ENCODE measurements at places on chromosomes 16 and 17.

- no peak for DNase-seq
These were observed 18.5 kb downstream of the ARL4D start for GRCh38 chr17:43416998-43417890.

- DNase-seq = no peak
These were observed 308.0 kb downstream of the GRIN2A start for GRCh38 chr16:9874219-9874618.

DNA sequence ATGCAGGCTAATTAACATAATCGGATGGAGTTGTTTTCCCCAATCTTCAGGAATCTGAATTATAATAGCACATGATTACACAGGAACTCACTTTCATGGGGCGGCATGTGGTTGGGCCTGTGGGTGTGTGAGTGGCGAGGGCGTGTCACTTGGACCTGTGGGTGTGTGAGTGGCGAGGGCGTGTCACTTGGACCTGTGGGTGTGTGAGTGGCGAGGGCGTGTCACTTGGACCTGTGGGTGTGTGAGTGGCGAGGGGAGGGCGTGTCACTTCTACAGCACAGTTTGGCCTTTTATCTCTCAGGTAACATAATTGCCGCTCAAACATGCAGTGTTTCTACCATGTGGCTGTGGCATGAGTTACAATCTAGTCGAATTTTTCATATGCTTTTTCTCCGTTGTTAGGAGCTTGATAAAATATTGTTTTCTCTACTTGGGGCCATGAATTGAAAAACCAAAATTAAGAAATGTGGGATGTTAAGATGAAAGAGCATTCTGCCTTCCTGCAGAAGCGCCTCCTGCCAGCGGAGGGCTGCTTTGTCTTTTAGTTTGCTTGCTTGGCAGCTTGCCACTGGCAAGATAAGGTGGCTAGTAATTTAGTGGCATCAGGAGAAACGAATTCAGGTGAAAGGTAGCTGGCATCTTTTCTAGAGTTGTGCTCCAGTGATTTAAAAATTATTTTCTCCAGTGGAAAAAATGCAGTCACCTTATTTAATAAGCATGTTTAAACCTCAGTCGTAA is 36.2 kb downstream of the USP10 start:
- no peak for DNase-seq

- DNase-seq = no peak
These were observed 35.8 kb downstream of the TANC2 start for GRCh38 chr17:63001689-63002394.

- peak; percentile 19 for DNase-seq
These were observed 521 bp downstream of the C16orf87 start for GRCh38 chr16:46830417-46830901.

DNA sequence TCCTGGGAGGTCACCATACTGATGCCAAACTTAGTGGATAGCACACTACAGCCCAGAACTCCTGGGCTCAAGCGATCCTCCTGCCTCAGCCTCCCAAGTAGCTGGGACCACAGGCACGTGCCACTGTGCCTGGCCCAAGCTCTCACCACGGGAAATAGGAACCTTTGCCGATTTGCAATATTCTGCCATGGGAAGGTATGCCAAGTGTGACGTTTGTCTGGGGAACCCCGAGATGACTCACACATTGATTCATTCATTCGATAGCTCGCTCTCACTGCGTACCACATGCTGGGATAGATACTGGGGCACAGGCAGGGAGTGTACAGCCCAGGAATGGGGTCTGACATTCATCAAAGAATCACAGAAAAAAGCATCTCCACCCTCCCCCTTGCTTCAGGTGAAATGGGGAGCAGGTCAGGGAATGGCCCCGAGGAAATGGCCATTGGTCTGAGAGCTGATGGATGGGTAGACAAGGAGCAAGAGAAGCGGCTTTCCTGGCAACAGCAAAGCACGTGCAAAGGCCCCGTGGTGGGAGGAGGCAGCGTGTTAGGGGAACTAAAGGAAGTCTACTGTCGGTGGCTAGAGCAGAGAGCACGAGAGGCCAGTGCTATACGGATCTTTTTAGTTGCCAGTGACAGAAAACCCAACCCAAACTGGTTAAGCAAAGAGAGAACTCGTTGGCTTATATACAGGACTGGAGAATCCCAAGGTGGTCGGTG is 44.1 kb downstream of the DNAH17 start:
- DNase-seq = peak; percentile 8

- no peak for DNase-seq
These were observed 5.7 kb upstream of the TCAP start for GRCh38 chr17:39659279-39660010.

GRCh38 chr16:56629531-56629930 is 2.9 kb upstream of the MT1M start:
- no peak for DNase-seq

- no peak for DNase-seq
These were observed 25.3 kb upstream of the WIPI1 start for GRCh38 chr17:68482576-68483041.

GRCh38 chr16:48971571-48972077 is 310.0 kb downstream of the CBLN1 start:
- DNase-seq = no peak

DNA sequence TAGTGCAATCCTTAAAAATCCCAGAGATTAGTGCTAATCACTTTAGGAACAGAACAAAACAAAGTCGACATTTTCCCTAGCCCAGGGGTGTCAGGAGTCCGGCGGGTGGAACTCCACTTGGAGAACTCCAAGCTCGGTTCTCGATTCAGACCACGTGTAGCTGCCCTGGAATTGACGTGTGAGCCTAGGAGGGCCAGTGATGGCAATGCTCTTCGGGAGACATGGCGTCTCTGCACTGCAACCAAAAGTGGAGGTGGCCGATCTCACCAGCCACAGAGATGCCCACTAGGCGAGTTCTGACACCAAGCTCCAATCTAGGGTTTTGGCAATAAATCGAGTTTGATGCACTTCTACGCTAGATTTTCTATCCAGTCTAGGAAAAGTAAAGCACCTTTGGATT is 17.6 kb downstream of the MAP1LC3B start:
- DNase-seq = no peak

- no peak for DNase-seq
These were observed 266.7 kb downstream of the SOX9 start for GRCh38 chr17:72387487-72387886.

DNA sequence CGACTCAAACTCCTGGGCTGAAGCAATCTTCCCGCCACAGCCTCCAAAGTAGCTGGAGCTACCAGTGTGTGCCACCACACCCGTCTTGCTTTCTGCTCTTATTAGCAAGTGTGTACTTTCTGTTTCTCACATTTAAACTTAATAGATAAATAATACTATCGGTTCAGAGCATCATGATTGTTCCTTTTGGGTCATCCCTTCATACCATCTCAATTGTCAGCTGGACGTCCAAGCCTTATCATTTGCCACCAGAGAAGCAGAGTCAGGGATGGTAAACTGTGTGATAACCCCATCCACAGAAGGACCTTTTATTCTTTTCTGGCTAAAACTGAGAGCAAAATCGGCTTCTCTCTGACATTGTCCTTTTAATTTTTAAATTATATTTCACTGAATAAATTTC is 279.8 kb upstream of the GOT2 start:
- no peak for DNase-seq

DNA sequence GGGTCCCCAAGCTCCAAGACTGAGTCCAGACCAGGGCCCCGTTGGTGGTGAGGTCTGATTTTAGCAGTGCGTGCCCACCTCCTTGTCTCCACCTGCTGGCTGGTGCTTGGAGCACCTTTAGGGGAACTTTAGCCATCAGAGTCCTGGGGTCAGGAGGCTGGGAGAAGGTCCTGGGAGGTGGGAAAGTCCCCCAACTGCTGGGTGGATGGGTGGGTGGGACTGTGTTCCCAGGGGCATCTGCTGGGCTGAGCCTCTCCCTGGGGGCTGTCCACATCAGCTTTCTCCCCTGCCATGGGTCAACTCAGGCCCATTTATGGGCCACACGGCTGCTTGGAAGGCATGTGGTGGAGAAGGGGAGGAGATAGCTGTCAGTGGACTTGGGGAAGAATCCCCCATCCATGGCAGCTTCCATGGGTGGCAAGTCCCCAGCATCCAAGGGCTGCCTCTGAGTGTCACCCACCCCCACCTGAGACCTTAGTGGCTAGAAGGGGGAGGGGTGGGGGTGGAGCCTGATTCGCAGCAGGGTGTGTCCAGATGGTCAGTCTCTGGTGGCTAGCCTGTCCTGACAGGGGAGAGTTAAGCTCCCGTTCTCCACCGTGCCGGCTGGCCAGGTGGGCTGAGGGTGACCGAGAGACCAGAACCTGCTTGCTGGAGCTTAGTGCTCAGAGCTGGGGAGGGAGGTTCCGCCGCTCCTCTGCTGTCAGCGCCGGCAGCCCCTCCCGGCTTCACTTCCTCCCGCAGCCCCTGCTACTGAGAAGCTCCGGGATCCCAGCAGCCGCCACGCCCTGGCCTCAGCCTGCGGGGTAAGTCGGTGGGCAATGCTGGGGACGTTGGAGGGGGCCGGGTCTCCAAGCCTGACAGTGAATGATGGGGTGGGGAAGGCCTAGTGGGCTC is at the start of gene TRPV2:
Gene TRPV2 (plus strand): TSS at position 541 of the 894 bp plus-strand sequence. CDS start 2,098 bp downstream, outside the sequence.
- DNase-seq = no peak

- peak; percentile 62 for DNase-seq
These were observed at the start of gene SLC46A1 for GRCh38 chr17:28405632-28406472. Gene SLC46A1, minus strand, starts transcription at chr17:28406212. Its CDS starts 98 bp downstream, at chr17:28406114.

DNA sequence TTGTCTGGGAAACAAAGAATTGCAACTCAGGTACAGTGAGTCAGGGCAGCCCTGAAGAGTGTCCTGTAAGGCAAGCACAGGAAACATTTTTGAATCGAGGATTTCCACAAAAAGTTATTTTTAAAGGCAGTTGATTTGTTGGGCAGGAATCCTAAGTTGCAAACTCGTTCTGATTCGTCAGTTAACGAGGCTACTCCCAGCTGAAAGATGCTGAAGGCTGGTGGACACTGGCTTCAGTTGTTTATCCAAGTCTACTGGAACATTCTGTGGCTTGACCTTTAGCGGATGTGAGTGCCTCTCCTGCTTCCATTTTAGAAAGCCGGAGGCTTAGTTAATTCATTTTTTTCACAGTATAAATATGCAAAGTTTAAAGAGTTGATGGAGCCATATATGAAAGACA is 84.2 kb downstream of the KCNJ12 start:
- DNase-seq = no peak

DNA sequence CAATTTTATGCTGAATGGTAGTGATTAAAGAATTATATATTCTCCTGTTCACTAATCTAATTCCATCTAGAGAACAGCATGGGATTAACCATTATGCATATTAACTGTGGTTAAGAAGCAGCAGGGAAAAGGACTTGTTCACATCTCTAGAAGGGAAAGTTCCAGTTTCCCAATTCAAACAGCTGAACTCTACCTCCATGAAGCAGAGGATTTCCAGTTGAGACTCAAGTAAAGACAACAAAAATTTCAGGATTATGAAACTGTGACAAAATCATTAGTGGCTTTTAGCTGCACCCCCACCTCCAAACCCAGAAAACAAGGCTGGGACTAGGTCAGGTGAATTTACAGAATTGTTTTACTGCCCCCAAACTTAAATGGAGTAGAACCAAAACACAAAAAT is 73.6 kb downstream of the USP32 start:
- DNase-seq = no peak

DNA sequence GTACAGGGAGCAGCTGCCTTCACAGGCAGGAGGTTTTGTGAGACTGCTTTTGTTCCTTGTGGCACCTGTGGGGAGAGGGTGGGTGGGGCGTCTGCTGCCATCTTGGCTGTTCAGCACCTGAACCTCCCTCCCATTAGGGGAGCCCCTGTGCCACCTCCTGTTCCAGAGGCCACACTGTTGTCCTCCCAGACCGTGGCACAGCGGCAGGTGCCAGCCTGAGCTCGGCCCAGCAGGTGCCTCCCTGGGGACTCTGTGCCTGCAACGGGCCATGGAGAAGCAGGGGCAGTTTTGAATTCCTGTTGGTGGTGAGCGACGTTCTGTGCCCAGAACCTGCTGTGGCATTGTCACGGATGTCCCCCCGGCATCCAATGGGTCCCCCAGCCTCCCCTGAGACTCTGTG is 9.9 kb downstream of the LGALS3BP start:
- no peak for DNase-seq
